Activated CD4-positive, alpha-beta T cell treated with anti-CD3 and anti-CD28 coated beads for 48 hours (primary cell): ENCODE measurements at places on chromosomes 4 and X.

DNA sequence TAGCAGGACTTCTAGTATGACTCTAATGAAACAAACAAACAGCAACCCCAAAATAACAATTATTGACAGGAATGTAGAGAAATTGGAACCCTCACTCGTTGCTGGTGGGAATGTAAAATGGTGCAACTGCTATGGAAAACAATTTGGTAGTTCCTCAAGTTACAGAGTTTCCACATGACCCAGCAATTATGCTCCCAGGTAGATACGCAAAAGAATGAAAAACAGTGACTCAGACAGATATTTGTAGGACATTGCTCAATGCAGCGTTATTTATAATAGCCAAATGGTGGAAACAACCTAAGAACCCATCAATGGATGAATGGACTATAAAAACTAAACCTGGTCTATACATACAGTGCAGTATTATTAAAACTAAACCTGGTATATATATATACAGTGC is 646.1 kb upstream of the FRG1 start:
- no peak for DNase-seq

DNA sequence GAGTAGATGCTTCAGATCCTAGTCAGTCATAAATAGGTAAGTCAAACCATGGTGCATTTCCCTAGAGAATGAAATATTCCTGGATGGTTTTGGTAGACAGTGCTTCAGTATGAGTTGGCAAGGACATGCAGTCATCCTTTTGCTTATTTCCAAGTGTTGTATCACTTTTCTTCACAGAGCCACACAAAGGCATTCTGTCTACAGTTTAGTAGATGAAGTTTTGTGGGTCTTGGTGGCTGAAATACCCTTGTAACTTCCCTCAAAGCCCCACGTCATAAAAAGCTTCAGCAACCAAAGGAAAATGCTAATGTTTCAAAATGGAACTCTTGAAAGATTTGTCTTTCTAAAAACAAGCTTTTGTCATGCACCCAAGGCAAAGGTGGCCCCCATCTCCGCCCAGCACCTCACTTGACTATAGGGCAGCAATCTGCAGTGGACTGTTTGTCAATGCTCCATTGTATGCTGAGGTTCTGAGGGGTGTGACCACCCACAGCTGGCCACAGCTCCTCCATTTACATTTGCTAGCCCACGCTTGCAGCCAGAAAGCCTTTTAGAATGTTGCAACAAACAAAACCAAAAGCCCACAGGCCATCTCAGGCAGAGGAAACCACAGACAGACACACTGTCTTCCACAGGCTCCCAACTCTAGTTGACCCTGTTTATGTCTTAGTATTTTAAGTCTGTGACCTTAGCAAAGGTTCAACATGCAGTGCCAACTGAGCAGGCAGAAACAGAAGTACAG is 87.1 kb upstream of the FAM9C start:
- DNase-seq = no peak

DNA sequence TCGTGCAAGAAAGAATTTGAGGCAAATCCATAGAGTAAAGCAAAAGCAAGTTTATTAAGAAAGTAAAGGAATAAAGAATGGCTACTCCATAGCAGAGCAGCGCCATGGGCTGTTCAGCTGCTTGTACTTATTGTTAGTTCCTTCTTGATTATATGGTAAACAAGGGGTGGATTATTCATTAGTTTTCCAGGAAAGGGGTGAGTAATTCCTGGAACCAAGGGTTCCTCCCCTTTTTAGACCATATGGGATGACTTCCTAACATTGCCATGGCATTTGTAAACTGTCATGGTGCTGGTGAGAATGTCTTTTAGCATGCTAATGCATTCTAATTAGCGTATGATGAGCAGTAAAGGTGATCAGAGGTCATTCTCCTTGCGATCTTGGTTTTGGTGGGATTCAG is 23.5 kb upstream of the CEP135 start:
- DNase-seq = no peak

DNA sequence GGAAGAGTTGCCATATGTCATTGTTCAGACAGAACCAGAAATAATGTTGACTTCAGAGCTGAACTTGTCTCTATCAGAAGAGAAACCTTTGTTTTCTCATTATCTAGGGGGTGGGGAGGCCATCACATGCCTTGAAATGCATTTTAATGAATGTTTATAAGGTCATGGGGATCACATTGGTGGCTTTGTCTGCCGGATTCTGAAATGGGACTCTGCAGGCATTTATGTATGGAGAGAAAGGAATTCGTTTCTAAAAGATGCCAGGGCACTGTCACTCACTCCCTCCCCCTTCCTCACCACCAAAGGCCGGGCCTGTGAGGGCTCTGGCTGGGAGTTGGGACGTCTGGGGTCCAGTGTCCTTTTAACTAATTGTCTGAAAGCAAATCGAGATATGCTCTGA is 102.2 kb downstream of the MAMLD1 start:
- no peak for DNase-seq

DNA sequence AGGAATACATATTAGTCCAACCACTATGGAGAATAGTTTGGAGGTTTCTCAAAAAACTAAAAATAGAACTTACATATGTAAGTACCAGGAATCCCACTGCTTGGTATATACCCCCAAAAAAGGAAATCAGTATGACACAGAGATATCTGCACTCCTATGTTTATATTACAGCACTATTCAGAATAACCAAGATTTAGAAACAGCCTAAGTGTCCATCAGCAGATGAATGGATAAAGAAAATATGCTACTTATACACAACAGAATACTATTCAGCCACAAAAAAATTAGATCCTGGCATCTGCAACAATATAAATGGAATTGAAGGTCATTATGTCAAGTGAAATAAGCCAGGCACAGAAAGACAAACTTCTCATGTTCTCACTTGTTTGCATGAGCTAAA is 27.5 kb upstream of the ABCG2 start:
- no peak for DNase-seq

DNA sequence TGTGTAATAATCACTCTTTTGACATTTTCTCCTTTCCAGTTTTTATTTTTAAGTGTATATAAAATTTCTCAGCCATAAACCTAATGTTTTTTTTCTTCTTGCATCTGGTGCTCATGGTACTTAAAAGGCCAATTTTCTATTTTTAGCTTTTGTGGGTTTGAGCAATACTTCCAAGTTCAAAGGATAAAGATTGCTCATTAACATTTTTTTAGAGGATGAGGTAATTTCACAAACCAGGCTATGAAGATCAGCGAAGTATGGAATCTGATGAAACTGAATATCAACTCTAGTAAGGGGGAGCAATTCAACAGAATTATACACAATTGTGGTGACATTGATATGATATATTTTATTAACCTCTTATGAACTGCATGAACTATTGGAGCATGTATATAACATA is 25.8 kb upstream of the KLHL34 start:
- no peak for DNase-seq

GRCh38 chrX:7024850-7025249 is 122.7 kb upstream of the STS start:
- DNase-seq = no peak

DNA sequence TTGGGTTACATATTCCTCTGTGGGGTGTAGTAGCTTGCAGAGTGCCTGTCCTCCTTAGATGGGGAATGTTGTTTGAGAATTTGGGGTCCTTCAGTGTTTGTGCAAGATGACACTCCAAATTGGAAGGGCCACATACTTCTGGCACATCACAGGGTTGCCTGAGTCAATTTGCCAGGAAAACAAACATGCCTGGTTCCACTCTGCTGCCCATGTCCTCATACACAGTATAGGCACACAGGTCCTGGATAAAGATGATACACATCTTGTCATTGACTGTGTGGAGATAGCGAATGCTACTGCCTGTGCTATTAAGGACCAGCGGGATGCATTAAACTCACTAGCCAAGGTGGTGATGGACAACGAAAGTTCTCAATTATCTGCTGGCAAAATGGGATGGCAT is 11.2 kb upstream of the LAP3 start:
- DNase-seq = no peak

DNA sequence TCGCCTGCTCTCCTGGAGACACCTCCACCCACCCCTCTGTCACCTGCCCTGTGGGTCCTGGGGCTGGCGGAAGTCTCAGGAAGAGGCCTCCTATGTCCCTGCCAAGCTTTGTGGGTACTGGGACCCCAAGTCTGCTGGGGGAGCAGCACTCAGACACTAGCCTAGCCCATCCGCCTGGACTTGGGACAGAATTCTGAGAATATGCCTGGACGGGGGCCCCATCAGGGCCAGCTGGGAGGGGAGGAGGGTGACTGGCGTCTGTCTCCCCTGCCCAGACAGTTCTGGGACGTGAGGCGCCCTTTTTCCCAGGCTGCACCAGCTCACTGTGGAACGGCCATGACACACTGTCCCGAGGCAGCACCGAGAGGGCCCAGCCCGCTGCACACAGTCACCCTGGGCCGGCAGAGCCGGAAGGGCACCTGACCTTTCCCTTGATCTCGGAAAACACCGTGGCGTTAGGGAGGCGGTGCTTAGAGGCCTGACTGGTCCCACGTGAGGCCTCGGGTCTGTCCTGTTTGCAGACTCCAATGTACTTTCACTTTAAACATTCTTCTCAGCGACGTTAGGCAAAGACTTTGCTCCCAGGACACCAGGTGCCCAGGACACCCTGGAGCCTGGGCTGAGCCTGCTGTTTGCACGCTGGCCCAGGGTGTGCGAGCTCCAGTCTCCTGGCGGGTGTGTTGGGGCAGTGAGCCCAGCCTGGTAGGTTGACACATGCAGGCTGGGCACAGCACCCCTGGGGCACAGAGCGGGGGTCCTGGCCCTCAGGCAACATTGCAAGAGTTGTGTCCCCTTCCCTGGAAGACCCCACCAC is 700 bp downstream of the SLC26A1 start:
- DNase-seq = no peak

DNA sequence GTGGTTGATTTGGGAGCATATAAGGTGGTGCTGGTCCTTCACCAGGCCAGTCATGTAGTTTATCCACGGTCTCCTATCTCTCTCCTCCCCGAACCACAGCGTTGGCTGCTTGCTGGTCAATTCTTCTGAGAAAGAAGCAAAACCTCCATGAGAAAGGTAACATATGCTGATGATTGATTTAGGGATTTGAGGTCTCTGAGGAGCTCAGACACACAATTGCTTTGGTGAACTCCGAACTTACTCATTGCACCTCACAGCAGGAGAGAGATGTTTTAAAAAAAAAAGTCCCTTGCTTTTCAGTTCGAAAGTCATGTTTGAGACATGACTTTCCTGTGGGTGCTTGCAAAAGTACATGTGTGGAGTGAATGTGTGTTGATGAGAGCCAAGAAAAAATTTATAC is 100.2 kb downstream of the TSPAN7 start:
- DNase-seq = no peak

- peak; percentile 3 for DNase-seq
These were observed 516 bp downstream of the SGMS2 start for GRCh38 chr4:107825072-107825824.

DNA sequence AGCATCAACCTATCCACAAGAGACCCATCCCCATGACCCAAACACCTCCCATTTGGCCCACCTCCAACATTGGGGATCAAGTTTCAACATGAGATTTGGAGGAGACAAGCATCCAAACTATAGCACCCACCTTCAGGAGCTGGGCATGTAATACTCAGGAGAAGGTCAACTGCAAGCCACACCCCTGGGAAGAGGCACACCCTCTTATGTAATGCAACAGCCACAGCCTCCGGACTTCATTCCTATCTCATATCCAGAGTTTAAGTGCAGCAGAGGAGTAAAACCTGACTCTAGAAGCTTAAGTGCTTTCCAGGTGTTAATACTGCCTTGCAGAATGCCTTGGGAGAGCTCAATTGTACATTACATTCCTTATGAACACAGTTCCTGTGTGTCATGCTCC is 197.4 kb downstream of the PTTG2 start:
- DNase-seq = no peak

- no peak for DNase-seq
These were observed 312.8 kb upstream of the EPHA5 start for GRCh38 chr4:65983061-65983460.

GRCh38 chr4:104418286-104418685 is 76.4 kb downstream of the CXXC4 start:
- DNase-seq = no peak

DNA sequence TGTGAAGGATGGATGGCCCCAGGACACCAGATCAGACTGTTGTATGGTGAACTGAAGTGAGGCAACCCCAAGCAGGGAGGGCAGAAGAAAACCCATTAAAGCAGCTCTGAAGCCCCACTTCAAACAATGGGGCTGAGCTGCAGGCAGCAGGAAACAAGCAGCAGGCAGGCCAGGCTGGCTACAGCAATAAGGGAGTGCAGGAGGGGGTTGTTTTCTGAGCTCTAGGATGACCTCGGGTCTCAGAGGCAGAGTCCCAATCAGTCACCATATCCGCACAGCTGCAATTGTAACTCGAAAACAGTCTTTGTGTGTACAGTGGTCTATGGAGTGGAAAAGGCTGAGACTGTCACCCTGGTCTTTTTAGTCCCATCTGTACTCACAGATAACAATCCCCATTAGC is 90.4 kb downstream of the COL4A6 start:
- DNase-seq = no peak

GRCh38 chr4:167233685-167234315 is 494 bp downstream of the SPOCK3 start:
- no peak for DNase-seq

DNA sequence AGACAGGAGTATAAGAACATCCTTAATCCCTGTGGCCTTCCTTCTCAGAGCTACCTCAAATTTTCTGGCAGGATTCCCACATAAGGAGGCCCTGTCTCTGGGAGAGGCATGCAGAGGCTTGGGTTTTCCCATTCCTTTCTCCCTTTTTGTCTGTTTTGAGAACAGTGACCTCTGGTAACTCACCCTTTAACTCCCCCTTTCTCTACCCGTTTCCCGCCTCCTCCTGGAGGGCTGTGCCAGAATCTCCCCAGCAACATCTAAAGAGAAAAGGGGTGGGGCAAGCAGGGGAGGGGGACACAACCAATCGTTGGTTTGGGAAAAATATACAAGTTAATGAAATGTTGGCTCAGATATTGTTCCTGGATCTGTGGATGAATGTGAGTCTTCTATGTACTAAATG is 303.7 kb upstream of the IRS4 start:
- DNase-seq = no peak

- DNase-seq = no peak
These were observed 36.9 kb upstream of the PRSS12 start for GRCh38 chr4:118389721-118390120.

- no peak for DNase-seq
These were observed 15.1 kb upstream of the CEP135 start for GRCh38 chr4:55933611-55934010.

DNA sequence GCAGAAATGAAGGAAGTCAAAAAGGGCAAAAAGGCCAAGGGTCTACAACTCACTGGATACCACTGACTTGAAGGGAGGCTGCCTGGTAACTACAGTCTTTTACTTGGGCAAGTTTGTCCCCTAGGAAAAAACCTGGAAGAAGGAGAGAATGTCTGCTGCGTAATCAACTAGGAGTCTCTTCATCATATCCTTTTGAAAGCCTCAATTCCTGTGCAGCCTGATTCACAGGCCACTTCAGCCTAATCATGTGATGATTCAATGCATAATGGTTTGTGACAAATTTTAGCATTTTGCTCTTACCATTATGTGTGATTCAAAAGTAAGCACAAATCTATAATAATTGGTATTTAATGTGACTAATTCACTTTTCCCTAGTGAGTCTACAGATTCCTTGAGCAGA is 273.6 kb downstream of the FRMPD4 start:
- DNase-seq = no peak

GRCh38 chrX:23394421-23394820 is 59.8 kb downstream of the PTCHD1 start:
- DNase-seq = no peak
